Stomach (tissue), 19 donors: ENCODE measurements at places on chromosomes 5 and 9.

- DNase-seq, result no peak
These were observed 380.0 kb downstream of the ANXA1 start for GRCh38 chr9:73531658-73532057.

DNA sequence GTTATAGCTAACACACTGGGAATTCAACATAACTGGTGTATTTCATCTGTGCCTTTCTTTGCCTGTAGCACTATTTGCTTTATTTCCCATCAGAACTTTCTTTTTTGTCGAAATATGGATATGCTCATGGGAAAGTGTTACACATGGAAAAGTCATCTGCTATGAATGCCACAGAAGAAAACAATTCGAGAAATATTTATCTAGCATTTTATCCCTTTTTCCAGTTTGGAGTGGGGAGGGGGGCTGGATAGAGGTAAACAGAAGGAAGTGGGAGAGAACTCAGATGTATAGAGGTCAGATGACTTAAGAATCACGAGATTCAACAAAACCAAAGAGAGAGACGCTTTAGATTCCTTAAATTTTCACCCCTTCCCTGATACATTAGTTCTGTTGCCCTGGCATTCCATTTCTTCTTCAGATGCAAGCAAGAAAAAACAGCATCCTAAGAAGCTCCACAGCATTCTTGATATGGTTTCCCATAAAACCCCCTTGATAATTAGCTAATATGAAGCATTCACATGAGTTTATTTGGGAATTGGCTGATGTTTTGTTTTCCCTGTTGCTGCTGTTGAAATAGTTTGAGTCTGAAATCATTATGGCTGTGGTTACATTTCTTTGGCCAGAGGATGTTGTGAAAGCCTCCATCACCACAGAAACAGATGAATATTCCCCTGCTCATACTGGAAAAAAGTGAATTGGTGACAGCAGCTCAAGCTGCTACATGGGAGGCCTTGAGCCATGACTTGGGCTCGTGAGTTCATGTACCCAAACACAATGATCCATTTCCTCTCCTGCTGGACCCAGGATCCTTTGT, 335.8 kb upstream of the DAB2 start:
- no peak for DNase-seq

GRCh38 chr5:164326219-164326618, 820.8 kb downstream of the MAT2B start:
- no peak for DNase-seq

GRCh38 chr9:124520206-124520596, 13.0 kb upstream of the NR5A1 start:
- DNase-seq, result peak; percentile 77

GRCh38 chr9:30584559-30584958, 1799.9 kb upstream of the ACO1 start:
- DNase-seq, result no peak

DNA sequence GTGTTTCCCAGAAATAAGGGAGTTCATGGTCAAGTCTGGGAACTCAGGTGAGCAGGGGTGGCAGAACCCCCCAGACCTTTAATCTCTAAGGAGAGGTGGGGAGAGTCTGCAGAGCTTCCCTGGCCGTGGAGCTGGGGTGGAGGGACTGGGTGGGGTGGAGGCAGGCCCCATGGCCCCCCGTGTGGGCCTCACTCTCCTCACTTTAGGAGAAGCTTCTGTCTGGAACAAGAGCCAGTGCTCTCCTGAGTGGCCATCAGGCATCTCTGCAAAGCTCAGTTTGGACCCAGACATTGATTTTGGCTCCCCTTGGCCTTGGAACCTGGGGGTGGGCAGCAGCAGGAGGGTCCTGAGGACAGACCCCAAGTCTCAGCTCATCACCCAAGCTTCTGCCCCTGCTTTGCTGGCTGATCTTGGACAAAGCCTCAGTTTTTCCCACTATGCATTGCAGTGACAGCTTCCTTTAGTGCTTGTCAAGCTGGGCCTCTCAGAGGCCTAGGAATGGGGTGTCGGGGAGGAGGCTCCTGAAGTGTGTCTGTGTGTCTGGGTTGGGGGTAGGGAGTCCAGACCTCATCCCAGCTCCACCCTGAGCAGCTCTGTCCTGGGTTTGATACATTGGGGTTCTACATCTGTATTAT, 3.5 kb upstream of the GBGT1 start:
- DNase-seq, result no peak

DNA sequence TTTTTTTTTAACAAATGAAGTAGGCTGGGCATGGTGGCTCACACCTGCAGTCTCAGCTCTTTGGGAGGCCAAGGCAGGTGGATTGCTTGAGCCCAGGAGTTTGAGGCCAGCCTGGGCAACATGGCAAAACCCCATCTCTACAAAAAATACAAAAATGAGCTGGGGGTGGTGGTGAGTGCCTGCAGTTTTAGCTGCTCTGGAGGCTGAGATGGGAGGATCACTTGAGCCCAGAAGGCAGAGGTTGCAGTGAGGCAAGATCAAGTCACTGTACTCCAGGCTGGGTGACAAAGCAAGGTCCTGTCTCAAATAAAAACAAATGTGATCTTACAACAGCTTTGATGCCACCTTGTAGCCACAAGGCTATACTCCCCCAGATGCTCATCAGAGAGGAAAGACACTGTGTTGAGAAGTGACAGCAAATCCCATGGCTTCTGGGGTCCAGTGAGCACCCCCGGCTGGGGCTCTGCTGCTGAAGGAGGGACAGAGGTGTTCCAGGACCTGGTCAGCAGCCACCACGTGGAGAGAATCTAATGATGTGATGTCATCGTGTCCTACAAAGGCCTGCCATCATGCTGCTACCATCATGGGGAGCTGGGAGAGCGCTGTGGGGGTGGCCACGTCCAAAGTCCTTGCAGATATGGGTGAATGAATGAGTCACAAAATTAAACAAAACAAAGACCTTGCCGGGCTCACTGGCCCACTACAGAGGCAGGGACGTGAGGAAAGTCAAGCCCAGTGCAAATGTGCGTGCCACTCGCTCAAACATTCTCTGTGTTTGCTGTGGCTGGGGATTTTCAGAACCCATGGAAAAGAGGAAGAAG, 60.7 kb downstream of the PRRT1B start:
- peak; percentile 90 for DNase-seq

DNA sequence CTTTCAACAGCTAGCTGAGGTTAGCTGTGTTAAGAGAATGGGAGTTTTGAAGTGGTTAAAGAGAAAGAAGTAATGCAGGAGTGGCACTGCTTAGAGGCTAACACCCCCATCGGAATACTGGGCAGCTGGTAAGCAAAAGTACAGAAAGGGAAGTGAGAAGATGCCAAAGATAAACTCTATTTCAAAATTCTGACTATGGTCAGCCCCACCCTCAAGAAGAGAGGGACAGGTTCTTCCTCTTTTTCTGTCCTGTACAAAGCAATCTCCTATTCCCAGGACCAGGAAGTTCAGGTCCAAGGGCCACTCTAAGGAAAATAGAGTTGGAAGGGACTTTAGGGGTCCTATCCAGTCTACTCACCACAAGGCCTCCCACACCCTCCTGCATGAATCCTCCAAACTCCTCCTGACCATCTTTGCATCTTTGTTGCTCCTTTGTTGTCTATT, 45.9 kb upstream of the JAK2 start:
- peak; percentile 13 for DNase-seq

- no peak for DNase-seq
These were observed 556.5 kb upstream of the SEMA6A start for GRCh38 chr5:117131048-117131679.

DNA sequence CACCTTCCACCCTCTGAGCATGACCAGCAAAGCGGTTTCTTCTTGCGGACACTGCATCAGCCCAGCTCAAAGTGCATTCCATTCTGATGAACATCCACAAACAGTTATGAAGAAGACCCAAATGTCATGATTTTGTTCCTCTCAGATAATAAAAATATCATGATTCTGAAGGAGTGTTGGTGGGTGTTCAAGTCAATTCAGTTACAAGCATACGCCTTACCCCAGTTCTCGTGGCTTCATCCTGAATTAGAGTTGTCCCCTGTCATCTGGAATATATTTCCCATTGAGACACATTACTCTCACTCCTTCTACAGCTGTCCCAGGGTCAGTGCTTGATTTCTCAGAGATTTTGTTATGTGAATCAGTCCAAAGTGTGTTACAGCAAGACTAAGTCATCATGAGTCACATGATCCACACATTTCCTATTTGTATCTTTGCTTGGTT, 325.4 kb downstream of the RFX3 start:
- DNase-seq, result no peak

- no peak for DNase-seq
These were observed 57.6 kb downstream of the IPPK start for GRCh38 chr9:92612292-92612691.

GRCh38 chr5:123036391-123037103, at the start of gene PPIC:
Gene PPIC, minus strand, starts transcription at chr5:123036725. Its CDS starts 100 bp downstream, at chr5:123036625.
- peak; percentile 89 for DNase-seq

GRCh38 chr5:172493002-172493401, 38.7 kb upstream of the SH3PXD2B start:
- peak; percentile 78 for DNase-seq

DNA sequence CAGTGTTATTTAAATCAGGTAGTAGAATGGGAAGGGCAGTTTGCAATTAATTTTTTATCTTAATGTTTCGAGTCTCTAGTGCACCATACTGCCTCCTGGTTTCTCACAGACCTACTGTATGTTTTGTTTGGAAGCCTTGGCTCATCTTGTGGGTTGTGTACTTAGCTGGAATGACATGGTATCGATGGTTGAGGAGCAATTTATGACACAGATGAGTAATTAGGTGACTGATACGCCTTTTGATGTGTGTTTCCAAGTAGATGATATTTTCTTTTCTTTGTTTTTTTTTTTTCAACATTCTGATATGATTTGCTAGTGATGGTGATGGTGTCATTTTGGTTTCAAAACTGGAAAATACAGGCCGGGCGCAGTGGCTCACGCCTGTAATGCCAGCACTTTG, 16.1 kb downstream of the BASP1 start:
- DNase-seq, result no peak

DNA sequence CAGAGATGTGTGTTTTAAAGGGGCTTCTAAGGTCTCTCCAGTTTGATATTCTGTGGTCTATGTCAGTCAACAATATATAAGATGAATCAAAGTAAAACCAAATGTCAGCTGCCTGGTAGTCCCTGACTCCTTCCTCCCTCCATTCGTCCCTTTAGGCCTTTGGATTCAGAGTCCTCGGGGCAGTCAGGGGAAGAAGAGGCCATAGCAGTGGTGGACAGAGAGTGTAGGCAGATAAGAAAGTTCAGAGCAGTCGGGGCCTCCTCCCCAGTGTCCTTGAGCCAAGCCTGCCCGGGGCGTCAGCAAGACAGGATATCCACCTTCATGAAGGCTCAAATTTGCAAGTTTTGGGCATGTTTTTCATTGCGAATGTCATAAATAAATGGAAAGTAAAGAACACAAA, 110.6 kb downstream of the ADAMTS16 start:
- no peak for DNase-seq

DNA sequence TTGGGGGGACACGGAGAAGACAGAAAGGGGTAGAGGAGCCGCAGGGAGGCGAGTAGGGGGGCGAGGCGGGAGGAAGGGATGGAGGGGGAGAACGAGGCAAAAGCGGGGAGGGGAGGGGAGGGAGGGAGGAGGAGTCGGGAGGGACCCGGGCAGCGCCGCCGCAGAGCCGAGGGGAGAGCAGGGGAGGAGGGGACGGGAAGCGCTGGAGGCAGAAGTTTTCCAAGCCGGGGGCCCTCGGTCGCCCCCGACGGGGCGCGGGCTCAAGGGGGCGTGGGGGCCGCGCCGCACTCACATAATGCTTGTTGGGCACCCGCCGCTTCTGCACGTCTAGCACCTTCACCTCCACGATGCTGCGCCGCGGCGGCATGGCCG, 353 bp downstream of the SH3PXD2B start:
- DNase-seq, result peak; percentile 86

DNA sequence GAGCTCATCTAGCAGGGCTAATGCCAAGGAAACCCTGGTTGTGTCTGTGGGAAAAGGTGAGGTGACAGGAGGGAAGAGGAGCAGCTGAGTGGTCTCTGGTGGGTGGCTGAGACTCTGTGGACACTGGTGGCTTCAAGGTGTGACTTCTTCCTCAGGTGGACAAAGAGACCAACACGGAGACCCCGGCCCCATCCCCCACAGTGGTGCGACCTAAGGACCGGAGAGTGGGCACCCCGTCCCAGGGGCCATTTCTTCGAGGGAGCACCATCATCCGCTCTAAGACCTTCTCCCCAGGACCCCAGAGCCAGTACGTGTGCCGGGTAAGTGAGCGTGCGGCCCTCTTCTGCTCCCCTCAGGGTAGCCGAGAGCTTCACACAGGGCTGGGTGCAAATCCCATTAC, 31.1 kb upstream of the RARS1 start:
- DNase-seq, result no peak

GRCh38 chr5:163504079-163504931, 1.1 kb upstream of the MAT2B start:
- peak; percentile 79 for DNase-seq

DNA sequence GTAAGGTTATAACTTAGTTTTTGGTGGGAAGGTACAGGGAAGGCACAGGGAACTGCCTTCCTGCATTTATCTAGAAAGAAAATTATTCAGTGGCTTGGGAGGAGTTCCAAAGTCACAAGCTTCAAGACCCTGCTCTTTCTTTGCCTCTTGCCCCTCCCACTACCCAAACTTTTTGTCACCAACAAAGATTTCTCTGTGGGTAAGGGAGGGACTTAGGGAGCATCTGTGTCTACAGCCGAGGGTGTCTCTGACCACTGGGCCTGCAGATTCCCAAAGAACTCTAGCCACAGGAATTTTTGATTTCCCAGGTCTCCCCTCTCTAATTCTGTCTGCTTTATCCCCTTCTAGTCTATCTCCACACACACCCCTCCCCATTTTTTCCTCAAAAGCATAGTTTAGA, 2.1 kb downstream of the ECSCR start:
- DNase-seq, result no peak
